ENCODE measurements at places on chromosomes 4 and X. TPM values are rescaled to one million over a fixed set of nuclear protein-coding genes. Genes with fewer than 3 reads are reported as not detected.

Gene SLC25A6
- 455 TPM for total RNA-seq

Gene CXCL9
- total RNA-seq: not detected

Gene SORCS2
- total RNA-seq: 1.6 TPM

Gene HSFX3
- total RNA-seq: not detected

Gene SLIT2
- 0.72 TPM for total RNA-seq

Gene FSTL5
- total RNA-seq: 1.6 TPM

Gene MAN2B2
- total RNA-seq: 17.3 TPM

Gene PPP4R3C
- total RNA-seq: not detected

Gene SPATA4
- total RNA-seq: not detected

Gene PABPC1L2B
- not detected for total RNA-seq

Gene HTRA3
- total RNA-seq: 0.66 TPM

Measured in Caco-2 (cell line).